Cerebellum (tissue), 4 donors: ENCODE measurements at places on chromosomes 7 and 10.

- DNase-seq, result peak; percentile 34
Measured at GRCh38 chr7:105015390-105015965, 1.5 kb downstream of the KMT2E start.

DNA sequence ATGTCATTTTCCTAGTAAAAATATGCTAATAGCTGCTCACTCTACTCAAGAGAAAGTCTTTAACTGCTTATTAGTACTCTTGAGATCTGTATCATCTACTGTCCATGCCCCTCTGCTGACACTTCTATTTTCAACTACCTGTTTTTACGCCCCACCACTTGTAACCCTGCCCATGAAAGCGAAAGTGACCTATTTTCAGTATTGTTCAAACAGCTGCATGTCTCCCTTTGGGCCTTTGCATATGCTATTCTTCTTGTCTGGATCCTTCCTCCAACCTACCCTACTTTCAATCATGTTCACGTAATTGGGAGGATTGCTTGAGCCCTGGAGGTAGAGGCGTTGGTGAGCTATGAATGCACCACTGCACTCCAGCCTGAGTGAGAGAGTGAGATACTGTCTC, 1481.3 kb downstream of the GATA3 start:
- DNase-seq, result no peak

DNA sequence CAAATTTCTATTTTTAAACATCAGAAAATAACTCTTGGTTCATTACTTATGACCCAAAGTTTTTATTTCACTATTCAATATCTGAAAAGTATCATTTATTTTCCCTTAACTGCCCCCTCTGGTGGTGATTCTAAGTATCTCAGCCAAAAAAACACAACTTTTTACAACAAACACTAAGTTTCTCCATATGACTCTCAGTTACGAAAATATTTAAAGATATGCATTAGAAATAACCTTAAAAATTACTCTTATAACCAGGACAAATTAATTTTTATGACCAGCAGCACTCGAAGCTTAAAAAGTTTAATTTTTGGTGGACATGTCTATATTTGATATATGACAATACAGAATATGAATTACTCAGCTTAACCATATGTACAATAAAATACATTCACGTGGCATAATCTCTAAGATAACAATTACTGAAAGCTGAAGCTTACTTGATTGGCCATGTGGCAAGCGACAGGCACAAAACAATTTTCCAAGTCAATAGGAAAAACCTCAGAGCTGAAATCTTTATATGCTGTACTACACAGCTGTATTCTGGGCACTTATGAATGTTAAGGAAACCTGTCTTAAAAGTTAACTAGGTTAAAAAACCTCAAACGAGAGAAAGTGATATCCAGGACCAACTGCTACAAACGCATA, 2.3 kb downstream of the HNRNPA2B1 start:
- peak; percentile 27 for DNase-seq

DNA sequence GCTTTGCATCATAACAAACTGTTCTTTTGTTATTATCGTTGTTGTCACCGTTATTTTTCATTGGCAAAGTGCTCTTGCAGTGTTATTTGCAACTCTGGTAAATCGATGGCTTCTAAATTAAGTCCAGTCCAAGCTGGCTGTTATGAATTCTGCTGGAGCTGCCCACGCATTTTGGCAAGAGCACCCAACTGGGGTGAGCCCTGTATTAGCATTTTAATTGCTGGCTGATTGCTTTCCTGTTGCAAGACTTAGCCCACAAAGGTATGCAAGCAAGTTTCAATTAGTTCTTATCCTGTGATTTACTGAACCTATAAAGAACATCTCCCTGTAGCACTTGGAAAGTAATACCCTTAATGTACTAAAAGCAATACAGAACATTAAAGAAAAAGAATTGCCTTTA, 226.8 kb downstream of the ACTR3B start:
- DNase-seq, result peak; percentile 6
